NCI-H345 (cell line): ENCODE measurements at places on chromosomes 3 and 15.

DNA sequence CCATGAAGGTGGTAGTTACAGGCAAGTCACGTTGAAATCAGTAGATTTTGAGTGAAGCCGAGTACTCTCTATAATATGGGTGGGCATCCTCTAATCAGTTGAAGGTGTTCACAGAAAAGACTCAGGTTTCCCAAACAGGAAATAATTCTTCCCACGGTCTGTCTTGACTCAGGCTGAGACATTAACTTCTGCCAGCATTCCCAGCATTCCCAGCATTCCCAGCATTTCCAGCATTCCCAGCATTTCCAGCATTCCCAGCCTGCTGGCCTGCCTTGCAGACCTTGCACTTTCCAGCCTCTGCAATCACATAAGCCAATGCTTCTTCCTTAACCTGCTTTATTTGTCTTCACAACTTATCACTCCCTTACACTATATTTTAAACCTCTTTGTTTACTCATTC, 542.3 kb upstream of the ROBO2 start:
- DNase-seq = no peak

DNA sequence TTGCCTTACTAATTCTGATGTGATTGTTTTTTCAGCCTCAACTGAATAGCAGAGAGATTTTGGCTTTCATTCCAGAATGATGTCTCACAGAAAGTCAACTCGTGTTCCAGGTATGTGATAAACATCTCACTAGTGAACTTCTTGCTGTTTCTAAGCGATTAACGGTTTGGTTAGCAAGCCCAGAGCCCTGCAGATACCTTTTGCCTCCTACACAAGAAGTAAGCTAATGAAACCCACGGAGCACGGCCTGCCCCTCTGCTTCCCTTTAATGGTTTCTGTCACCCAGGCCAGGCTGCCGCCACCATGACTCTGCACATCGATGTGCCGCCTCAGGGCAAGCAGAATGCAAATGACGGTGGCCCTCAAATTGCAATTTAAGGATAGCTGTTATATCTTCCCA, 155.9 kb upstream of the ICE2 start:
- DNase-seq = no peak

DNA sequence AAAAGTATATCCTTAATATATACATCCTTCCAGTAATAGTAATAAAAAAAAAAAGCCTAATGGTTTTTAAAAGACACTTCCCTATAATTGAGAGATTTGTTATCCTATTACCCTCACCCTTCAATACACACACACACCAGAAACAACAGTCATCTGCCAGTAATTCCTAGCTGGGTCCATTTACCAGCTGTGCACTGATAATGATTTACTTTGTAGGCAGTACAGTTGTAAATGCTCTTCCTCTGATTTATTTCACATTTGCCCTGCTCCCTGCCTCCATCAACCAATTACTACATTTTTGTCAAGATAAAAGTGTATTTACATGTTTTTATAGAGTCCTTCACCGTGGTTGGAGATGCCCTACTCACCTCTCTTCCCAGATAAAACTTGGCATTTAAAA, 12.4 kb downstream of the TPM1 start:
- no peak for DNase-seq

DNA sequence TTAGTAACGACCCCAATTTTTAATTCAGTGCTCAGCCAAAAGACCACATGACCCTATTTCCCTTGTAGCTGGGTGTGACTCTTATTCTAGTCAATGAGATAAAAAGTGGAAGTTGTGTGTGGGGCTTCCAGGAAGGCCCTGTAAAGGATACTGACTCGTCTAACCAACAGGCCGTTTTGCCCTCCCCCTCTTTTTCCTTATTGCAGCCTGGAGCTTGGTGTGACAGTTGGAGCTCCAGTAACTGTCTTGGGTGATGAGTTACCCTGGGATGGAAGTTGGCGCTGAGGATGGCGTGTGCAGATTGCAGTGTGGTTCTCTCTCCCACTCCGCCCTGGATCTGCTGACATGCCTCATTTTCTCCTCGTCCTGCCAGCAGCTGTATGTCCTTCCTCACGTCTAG, 209.3 kb upstream of the PROK2 start:
- DNase-seq = no peak

DNA sequence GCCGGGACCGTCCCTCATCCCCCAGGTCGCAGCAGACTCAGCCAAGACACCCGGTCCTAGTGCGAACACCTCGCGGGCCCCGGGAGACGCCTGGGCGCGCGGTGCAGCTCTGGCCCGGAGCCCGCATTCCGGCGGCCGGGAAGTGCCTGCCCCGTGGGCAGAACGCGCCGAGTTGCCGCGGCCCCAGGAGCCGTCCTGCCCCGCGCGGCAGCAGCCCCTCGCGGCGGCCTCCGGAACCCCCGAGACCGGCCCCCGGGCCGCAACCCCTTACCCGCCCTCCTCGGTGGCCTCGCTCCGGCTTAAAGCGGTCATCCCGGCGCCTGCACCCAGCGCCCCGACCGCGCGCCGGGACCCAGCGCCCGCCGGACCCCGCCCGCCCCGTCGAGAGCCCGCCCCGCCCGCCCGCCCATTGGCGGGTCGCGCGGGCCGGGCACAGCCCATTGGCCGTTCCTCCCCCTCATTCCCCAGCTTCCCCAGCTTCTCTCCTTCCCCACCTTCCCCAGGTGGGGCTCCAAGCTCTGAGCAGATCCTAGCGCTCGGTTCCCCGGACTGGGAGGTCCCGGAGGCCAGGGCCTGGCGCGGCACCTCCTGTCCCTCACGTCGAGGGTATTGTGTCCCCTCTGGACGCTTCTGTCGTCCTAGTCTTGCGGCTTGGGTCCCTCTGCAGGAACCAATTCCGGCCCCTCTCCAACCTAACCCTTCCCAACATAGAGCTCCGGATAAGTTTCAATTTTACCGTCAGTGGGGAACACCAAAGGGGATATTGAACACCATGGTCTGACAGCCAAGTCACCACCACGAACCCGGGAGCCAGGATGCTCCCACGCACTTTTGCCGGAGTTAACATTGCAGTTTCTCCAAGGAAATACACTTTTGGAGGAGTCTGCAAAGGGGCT, at the start of gene GRAMD2A:
GRAMD2A (minus strand) TSS at position 328 of the 896 bp plus-strand sequence.
- no peak for DNase-seq

DNA sequence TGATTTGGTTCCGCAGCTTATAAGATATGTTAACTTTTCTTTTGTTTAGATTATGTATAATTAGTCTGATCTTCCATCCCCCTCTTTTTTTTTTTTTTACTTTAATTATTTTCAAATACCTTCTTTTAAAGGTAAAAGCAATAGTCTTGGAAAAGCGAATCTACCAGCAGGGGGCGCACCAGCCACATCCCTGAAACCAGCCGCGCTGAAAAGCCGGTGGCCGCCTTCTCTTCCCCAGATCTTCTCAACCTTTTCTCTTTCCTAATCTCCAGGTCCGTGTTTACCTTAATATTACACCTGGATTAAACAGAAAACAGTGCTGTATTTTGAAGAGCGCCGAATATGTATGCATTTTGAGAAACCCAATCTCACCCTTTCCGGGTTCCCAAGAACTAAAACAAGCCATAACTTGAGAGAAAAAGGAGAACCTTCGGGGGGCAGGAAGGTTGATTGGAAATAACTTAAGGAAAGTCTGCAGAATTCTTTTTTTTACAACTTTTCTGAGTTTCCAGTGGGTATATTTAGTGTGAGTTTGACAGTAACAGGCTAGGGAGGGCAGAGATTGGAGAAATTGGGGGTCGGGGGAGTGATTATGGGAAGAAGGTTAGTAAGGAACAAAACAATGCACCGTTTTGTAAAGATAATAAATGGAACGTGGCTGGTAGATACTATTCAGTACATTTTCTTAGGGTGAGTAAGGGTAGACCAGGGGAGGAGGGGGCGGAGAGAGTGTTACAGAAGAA, 2.0 kb upstream of the SOX2 start:
- peak; percentile 87 for DNase-seq

DNA sequence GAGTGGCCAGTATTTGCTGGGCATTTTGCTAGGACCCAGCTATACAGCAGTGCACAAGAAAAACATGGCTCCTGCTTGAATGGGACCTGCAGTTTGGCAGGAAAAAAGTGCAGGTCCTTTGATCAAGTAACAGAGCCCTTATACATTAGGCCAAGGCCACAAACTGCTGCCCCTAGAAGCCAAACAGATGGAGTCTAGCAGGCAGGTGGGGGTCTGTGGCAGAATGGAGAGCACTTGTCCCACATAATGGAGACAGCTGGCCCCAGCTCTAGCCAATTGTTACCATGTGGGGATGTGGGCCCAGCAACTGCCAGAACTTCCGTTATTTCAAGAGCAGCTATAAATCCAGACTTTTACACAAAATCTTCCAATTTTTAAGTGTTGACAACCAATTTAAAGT, 79.3 kb downstream of the SHQ1 start:
- no peak for DNase-seq

DNA sequence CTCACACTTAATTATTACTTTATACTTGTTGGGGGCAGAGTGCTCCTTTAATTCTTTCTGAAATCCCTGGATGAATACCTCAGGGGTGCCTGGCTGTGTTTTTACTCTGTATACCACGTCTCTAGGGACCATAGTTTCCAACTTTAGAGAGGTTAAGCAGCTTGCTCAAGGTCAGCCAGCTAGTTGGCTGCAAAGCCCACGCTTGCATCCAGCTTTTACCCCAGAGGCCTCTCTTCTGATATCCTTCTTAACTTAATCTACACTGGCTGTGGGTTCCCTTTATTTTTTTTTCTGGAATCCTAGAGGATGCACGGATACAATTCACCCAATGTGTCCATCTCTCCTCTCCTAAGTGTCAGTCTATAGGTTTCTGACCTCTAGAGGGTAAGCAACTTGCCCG, 1.4 kb downstream of the PDZRN3 start:
- no peak for DNase-seq

DNA sequence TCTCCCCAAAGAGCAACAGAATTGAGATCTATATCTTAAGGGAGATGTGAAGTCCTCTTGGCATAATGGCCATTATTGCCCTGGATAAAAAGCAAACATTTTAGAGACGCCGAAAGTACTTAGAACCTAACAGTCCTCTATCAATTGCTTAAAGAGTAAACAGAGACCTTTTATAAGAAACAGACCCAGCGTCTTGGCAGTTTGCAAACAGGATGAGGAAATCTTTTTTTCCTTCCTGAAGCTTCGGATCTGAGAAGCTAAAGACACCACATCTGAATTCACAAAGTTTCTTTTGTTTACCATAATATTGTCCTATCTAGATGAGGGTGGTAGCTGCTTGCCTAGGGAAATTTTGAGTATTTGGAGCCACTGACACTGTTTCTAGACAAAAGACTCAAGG, 59.9 kb upstream of the LIMD1 start:
- no peak for DNase-seq

- no peak for DNase-seq
These were observed 96.3 kb downstream of the STT3B start for GRCh38 chr3:31629054-31629453.

GRCh38 chr3:184600685-184601377, 39.2 kb downstream of the EPHB3 start:
- DNase-seq = no peak

- no peak for DNase-seq
These were observed 494.1 kb upstream of the DPPA4 start for GRCh38 chr3:109831403-109831802.

GRCh38 chr3:148856384-148856783, 8.7 kb upstream of the CPA3 start:
- DNase-seq = no peak

GRCh38 chr15:60601098-60601497, 122.2 kb upstream of the ICE2 start:
- DNase-seq = no peak

GRCh38 chr3:52154135-52155094, at the start of gene POC1A:
Gene POC1A (minus strand): TSS chr3:52154423. CDS start chr3:52154372, 51 bp downstream.
- DNase-seq = peak; percentile 94

DNA sequence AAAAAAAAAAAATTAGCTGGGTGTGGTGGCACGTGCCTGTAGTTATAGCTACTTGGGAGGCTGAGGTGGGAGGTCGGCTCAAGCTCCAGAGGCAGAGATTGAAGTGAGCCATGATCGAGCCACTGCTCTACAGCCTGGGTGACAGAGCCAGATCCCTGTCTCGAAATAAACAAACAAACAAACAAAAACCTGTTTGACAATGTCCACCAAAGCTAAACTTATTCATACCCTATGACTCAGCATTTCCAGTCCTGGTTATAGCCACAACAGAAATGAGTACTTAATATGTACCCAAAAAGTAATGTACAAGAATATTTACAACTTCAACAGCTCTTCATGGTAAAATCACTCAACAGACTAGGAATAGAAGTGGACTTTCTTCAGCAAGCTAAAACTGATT, 31.1 kb downstream of the SERP1 start:
- no peak for DNase-seq

DNA sequence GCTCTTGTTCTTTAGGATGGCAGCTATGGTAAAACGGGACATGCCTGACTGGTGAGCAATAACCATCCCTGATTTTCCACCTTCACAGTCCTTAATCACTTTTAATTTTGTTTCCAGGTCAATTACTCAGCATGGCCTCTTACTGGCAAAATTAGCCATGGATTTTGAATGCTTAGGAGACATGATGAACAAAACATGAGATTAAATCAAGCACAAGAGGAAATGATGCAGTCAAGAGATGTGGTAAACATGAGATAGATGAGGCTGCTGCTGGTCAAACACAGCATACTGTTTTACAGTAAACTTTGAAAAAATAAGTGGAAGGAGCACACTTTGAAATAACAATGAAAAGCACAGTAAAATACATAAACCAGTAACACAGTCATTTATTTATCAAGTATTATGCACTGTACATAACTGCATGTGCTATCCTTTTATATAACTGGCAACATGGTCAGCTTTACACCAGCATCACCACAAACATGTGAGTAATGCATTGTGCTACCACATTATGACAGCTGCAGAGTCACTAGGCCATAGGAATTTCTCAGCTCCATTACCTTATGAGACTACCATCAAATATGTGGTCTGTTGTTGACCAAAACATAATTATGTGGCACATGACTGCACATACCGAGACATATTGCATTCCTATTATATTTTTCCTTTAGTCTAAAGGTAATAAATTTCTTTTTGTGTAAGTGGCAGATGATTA, 30.1 kb upstream of the ZNF502 start:
- no peak for DNase-seq

GRCh38 chr3:142088522-142088921, 60.8 kb downstream of the TFDP2 start:
- DNase-seq = no peak

- DNase-seq = no peak
These were observed 4.5 kb downstream of the RAF1 start for GRCh38 chr3:12659316-12660015.

DNA sequence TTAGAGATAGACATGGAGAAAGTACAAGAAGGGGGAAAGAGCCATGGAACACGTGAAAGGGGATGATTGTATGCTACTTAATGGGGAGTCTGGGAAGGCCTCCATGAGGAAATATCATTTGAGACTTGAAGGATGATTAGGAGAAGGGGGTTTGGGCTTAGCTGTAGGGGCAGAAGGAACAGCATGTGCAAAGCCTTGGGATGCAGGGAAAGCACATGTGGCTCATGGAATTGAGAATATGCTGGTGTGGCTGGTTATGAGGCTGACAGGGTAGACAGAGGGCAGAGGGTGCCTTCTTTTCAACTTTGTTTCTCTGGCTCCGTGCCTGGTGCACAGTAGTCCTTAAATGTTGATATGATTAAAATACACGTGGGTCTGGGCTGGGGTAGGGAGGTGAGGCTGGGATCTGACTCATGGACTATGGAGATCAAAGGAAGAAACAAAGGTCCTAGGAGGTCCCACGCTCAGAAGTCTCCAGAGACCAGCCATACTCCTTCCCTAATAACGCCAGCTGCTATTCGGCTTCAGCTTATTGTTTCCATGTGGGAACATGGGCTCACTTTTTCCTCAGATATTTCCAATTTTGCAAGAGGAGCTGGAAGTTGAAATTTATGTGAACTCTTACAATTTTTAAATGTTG, 1.1 kb downstream of the GTF2E1 start:
- DNase-seq = no peak
